ENCODE measurements at places on chromosomes 5 and 9. TPM values are rescaled to one million over a fixed set of nuclear protein-coding genes. Genes with fewer than 3 reads are reported as not detected.

The TEX53 gene
- not detected for total RNA-seq

The RAB3C gene
- total RNA-seq: 1.1 TPM

The FAXDC2 gene
- 20.8 TPM for total RNA-seq

The PKD2L2 gene
- not detected for total RNA-seq

The CTXN3 gene
- total RNA-seq: not detected

The CDX1 gene
- 498 TPM for total RNA-seq

Measured in colonic mucosa (tissue), 4 donors.